ENCODE measurements at places on chromosomes 12 and 14.

GRCh38 chr14:102693006-102693755 lies 84.1 kb upstream of the TRAF3 start:
- no peak for DNase-seq

- DNase-seq = peak; percentile 87
Measured at GRCh38 chr14:25049568-25050268, at the start of gene STXBP6. STXBP6 (minus strand) TSS chr14:25050147; CDS start chr14:24974818, 75,329 bp downstream.

- no peak for DNase-seq
Measured at GRCh38 chr12:119235197-119235751, 56.5 kb downstream of the HSPB8 start.

DNA sequence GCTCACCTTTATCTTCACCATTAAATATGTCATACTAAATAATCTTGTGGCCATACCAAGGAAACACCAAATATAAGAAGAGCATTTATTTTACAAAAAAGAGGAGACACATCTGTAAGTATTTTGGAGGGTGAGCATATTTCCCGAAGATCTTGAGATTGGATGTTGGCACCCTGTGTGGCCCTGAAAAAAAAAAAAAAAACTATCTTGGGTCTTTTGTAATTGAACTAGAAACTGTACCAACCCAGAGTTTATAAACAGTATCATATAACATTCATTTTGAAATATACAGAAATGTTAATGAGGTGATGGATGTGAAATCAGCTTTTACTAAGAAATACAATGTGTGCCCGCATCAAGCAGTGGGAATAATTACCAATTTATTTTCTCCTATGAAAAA lies 104.0 kb upstream of the FRMD6 start:
- no peak for DNase-seq

- no peak for DNase-seq
Measured at GRCh38 chr12:116714175-116714574, 23.7 kb downstream of the SPRING1 start.
